ENCODE measurements at places on chromosomes 4 and X.

- no peak for DNase-seq
Measured at GRCh38 chr4:118843237-118843636, 7.3 kb upstream of the SEC24D start.

DNA sequence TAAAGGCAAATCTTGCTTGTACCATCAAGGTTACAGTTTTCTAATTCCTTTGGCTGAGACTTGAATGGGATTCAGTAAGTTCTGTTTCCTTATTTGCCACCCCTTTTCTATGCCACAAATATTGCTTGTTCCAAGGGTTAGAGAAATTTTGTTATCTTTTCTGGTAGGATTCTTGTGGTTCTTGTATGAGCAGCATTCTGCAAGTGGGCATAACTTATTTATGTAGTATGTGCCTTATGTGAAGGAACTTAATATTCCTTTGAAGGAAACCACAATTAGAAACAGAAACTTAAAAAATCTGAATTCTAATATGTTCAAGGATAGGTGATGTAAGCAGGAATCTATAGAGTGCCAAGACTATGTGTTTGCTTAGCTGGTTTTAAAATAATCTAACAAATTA is 53.1 kb upstream of the TSPAN5 start:
- no peak for DNase-seq

- DNase-seq, result no peak
Measured at GRCh38 chr4:156496797-156497196, 474.8 kb downstream of the PDGFC start.

- DNase-seq, result no peak
Measured at GRCh38 chr4:19438233-19438632, 813.5 kb upstream of the SLIT2 start.

DNA sequence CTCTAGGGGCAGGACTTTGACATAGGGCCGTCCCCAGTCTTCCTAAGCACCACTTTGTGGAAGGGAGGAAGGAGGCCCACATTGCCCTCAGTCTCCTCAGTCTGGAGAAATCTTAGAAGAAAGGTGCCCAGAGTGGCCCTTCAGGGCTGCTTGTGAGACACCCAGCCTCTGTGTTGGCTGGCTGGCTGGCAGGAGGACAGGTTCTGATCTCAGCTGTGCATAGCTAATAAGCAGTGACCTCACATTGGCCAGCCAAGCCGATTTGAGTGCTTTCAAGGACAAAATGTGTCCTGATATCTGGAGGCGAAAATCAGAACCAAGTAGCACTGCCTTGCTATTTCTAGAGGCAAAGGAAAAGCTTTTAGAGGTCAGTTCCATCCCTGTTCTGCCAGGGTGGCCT is 211.5 kb downstream of the BCOR start:
- DNase-seq, result no peak

DNA sequence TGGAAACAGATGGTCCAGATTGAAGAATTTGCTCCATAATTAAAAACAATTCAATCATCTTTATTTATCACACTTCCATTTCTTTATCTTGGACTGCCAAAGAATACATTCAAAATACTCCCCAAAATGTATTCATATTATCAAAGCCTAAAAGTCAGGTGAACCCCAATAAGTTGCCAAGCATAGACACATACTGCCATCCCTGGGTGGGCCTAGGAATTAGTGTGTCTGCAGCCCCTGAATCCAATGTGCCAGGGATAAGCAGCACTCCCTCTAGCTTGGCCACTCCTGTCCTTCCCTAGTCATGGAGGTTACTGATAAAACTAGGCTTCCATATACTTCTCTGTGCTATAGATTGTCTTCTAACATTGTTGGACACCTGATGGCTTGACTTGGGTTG is 199.9 kb downstream of the TENM3 start:
- no peak for DNase-seq

- peak; percentile 70 for DNase-seq
Measured at GRCh38 chr4:5399790-5400421, 308.5 kb downstream of the EVC2 start.

DNA sequence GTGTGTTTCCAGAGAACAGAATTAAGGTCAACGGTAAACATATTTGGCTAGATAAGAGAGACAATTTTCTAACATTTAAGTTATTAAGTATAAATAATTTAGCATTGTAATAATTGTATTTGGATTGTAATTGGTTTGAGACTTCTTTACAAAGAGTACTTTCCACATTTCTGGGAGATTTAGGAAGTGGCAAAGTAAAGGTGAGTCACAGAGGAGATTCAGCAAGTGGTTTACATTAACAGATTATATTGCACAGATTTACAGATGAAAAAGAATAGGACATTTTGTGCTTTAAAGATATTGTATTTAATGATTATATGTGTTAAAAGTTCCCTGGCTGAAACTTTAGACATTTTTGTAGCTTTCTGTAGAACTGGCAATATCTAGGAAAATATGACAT is 584.4 kb upstream of the AADAT start:
- DNase-seq, result no peak

DNA sequence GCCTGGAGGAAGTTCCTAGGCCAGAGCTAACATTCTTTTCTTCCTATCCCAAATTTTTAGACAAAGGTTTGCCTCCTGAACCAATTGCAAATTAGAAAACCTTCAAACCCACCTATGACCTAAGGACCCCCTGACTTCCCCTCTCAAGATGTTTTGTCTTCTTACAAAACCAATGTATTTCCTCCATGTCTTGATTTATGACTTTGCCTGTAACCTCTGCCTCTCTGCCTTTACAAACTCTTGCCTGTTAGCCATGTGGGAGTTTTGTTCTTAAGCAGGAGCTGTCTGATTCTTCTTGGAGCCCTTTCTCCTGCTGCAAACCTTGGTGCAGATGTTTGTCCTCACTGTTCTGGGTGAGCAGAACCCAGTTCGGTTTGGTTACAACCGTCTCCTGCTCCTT is 222.3 kb upstream of the BOD1L1 start:
- no peak for DNase-seq

DNA sequence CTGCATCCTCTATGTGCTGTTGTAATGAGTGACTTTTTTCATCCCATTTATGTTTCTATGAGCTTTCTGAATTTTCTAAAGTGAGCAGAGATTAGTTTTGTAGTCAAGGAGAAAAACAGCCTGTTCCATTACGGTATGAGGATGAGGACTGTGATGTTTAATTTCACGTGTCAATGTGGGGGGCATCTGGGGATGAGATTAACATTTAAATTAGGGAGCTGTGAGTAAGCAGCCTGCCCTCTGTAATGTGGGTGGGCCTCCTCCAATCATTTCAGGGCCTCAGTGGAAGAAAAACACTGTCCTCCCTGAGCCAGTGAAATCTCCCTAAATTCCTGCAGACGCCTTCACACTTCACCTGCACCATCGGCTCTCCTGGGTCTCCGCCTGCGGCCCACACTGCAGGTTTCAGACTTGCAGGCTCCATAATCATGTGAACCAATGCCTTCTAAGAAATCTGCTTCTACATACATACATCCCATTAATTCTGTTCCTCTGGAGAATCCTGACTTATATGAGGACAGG is 121.7 kb downstream of the AFAP1 start:
- no peak for DNase-seq

DNA sequence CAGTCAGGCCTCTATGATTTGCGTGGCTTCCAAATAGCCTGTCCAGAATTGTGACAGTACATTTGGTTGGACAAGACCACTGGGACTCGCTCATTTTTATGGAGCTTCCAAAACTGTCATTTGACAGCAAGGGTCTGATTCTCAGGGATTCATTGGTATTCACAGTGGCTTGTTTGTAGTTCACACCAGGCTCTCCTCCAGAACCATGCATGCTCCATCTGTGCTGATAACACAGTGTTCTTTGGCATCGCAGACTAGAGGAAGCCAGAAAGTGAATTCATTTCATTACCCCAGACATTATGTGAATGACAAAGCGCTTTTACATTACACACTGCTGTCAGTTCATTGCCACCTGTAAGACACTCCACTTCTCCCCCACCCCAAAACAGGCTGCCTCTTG is 208.3 kb downstream of the ARHGAP10 start:
- no peak for DNase-seq

GRCh38 chr4:152935143-152935542 is 980 bp upstream of the FHDC1 start:
- peak; percentile 76 for DNase-seq

GRCh38 chr4:79688691-79689090 is 280.7 kb upstream of the GK2 start:
- no peak for DNase-seq

DNA sequence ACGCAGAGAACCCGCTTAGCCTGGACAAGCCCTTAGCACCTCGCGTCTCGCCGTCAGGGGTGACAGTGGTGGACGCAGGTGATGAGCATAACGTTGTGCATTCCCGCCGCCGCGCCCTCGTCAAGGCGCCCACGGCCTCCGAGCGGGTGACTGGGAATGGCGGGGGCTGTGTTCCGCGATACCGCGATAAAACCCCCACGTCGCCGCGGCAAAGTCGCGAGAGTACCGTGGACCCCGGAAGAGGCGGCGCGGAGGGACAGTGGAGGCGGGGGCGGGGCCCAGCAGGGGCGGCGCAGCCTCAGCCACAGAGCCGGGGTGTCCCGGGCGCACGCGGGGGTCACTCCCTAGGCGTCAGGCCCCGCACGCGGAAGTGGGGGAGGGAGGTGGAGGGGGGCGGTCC is 53.8 kb downstream of the ZFYVE28 start:
- DNase-seq, result no peak

DNA sequence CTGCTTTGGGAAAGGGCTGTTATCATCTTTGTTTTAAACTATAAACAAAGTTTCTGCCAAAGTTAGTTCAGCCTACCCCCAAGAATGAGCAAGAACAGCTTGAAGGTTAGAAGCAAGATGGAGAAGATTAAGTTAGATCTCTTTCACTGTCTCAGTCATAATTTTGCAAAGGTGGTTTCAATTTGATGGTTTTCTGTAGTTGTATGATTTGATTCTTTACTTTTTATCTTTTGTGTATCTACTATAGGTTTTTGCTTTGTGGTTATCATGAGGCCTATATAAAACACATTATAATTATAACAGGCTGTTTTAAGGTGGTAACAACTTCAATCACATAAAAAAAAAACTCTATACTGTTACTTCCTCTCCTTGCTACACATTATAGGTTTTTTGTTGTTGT is 35.4 kb upstream of the ALG13 start:
- no peak for DNase-seq

DNA sequence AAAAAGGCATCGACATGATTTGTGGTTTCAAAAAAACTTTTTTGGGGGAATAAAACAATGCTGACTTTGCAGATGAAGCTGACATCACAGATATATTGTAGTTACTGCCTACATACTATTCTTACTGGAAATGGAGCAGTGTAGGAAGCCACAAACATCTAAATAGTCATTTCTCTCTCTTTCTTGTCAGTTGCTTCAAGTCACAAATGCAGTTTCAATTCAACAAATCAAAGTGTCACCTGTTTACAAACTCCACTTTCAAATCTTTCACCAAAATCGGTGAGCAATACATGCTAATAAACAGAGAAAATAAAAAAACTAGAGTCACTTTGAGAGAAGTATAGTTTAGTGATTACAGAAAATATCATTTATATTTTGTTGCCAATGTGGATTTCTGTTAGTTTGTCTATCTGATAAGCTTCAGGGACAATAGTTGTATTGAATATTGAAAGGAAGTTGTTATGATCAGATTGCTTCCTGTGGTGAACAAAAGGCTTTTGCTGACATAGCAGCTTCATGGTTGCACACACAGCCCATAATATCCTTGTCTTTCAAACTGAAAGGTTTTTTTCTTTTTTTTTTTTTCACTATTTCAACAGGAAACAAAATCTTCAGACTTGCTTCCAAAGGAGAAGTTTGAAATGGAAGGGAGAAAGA is 49.7 kb upstream of the PTPN13 start:
- DNase-seq, result no peak

GRCh38 chr4:122540838-122541237 is 80.0 kb downstream of the IL21 start:
- no peak for DNase-seq

- DNase-seq, result no peak
Measured at GRCh38 chrX:100829730-100830129, 9.5 kb downstream of the CSTF2 start.

DNA sequence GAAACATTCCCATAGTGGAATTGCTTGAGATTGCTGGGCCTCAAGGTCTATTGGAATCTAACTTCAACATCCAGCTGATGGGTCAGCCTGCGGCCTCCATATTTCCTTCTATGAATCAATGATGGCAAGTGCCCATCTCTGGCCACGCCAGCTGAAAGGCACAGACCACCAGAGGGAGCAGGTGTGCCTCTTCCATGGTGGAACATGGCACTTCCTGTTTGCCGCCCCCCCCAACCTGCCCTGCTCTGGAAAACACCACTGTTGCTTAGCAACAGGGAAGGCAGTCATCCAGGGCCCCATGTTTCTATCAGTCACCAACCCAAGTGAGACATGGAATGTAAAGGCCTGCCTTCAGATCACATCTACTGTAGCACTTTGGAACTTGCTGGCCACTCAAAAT is 11.6 kb downstream of the PAGE4 start:
- DNase-seq, result peak; percentile 84

GRCh38 chr4:180909279-180909678 is 1333.9 kb upstream of the TENM3 start:
- peak; percentile 58 for DNase-seq

DNA sequence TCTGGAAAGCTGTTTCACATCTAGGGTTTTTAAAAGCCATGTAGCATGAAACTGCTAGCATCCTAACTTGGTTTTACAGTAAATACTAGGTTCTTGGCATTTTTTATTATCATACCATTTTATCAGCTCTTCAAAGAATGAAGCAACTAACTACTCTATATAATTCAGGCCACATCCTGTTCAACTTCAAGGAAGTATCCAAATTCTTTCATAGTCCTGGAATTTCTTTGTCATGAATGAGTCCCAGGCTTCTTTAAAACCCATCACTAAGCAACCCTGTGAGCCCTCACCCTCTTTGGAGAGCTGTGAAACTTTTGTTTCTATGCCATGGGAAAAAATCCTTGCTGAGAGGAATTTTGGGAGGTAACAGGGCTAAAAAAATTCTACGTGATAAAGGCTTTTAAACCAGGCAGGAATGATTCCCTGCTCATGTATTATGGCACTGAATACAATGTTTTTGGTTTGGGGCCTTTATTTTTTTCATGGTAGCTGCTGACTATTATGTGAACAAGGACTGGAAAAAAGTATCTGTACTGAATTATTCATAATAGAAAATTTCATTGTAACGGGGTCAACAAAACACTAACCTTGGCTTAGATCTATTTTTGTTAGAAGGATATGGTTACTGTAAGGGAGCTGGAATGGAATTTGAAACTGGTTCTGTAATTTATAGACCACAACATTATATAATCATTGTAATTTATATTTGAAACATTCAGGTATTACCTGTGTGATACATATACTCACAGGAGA is 164.9 kb downstream of the DCTD start:
- peak; percentile 45 for DNase-seq

DNA sequence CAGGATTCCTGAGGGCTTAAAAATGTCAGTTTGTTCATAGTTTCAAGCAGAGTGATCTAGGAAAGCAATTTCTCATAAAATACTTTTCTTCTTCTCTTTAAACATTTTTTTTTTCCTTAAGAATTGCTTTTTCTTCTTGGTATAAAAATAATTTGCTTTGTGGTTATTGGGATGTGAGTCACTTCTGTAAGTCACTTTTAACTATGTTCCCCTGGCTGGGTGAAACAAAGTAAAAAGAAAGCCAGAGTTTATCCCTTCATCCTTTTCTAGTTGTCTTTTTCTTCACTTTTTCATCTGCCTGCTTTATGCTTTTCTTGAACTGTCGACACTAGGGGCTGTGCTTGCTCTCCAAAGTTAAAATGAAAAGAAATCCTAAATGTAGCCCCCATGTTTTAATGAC is 33.5 kb downstream of the ARSJ start:
- DNase-seq, result no peak
